Lung microvascular endothelial cell (primary cell): ENCODE measurements at places on chromosomes 4 and X. TPM values are rescaled to one million over a fixed set of nuclear protein-coding genes. Genes with fewer than 3 reads are reported as not detected.

The PDE5A gene
- total RNA-seq, result 2.6 and 3.3 TPM in 2 replicates

DNA sequence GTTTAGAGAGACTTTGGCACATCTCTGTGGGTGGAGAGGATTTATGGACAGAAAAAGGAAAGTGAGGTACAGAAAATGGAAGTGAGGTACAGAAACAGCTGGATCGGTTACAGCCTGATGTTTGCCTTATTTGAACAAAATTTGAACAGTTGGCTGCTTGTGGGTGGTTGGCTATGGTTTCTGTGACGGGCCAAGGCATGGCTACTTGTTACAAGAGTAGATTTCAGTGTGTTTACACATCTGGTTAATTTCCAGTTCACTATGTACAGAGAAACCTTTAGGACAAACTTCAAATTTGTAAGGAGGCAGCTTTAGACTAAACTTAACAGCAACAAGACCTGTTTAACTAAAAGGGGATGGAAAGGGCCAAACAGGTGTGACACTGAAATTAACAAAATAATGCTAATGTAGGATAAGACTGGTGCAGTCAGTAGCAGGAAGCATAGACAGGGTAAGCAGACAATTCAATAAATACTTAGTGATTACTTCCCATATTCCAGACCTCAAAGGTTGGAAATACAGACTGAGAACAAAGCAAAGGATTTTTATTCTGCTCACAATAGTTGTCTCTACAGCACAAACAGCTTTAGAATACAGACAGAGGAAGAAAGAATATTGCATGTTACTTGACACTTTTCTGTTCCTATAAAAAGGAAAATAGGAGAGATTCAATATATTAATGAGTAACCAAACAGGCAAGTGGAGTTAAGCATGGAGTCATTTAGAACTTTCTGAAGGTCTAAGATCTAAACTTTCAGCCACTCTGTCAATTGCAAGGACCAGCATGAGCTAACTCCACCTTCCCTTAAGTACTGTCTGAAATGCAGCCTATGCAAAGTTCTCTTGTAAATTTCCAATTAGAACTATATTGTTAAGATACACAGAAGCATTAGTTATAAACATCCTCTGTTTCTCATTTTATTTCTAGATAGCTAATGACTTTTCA lies 294.4 kb upstream of the FAT4 start:
- no peak for DNase-seq

The CXCR3 gene
- not detected in 2 replicates for total RNA-seq

- no peak for DNase-seq
Observed at GRCh38 chr4:169017971-169018370, 7.9 kb upstream of the CBR4 start.

DNA sequence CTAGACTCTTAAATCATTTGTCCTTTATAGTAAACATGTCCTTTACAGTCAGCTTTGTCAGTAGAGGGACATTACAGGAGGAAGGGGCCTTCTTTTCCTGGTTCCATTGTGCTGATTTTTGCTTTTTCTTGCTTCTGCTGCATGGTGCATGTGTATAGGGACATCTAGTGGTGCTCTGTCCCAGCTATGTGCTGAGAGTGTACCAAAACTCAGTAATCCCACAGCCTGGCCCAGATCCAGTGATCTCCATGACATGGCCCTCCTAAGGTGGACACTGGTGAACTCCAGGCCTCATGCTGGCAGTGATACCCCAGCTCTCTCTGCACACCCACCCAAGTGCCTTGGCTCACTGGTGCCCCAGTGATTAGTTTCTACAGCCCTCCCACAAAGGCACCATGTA lies 45.2 kb downstream of the MAGEB17 start:
- peak; percentile 37 for DNase-seq

The SNCA gene
- 56.2 and 148 TPM in 2 replicates for total RNA-seq

- DNase-seq, result no peak
Observed at GRCh38 chr4:11817088-11817487, 388.4 kb upstream of the HS3ST1 start.

- DNase-seq, result peak; percentile 11
Observed at GRCh38 chrX:102341867-102342266, 94.9 kb downstream of the NXF2 start.

DNA sequence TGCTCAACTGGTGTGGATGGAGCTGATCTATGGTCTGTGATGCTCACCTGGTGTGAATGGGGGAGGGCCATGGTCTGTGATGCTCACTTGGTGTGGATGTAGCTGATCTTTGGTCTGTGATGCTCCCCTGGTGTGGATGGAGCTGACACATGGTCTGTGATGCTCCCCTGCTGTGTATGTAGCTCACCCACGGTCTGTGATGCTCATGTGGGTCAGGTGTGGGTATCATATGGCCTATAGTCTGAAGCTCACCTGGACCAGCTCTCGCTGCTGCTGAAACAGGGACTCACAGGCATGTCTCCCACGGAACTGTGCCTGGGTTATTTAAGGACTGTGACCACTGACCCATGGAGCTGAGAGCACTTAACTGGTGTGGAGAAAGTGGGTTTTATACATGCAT lies 109.7 kb downstream of the CRLF2 start:
- no peak for DNase-seq

DNA sequence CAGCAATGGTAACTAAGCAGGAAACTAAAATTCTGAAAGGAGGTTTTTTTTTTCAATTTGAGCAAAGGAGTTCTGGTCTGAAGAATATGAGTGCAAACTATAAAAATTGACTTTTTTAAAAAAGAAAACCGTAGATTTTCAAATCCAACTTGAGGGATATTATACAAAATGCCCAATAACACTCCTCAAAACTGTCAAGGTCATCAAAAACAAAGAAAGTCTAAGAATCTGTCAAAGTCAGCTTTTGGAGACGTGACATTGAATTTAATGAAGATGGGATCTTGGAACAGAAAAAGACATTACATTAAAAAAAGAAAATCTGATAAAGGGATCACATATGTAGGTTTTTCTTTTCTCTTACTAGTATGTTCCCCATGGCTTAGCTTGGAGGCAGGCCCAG lies 40.4 kb upstream of the AR start:
- DNase-seq, result no peak

GRCh38 chrX:152638443-152638904 lies 779 bp downstream of the GABRQ start:
- DNase-seq, result no peak

GRCh38 chr4:76688619-76689144 lies 209.3 kb downstream of the SOWAHB start:
- DNase-seq, result no peak

DNA sequence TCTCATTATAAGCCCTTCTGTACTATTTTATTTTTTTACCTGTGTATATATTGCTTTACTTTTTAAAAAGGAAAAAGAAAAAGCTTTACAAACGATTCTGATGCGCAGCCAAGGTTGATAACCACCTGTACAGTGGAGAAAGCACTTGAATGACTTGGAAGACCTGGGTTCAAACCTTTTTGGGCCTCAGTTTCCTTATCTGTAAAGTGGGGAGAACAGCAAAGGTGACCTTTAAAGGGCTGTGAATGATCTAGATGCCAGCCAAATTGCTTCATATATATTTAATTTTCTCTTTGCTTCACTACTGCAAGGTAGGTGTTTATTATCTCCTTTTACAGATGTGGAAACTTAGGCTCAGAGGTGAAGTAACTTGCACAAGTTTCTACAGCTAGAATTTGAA lies 45.0 kb downstream of the SMC1A start:
- DNase-seq, result no peak

DNA sequence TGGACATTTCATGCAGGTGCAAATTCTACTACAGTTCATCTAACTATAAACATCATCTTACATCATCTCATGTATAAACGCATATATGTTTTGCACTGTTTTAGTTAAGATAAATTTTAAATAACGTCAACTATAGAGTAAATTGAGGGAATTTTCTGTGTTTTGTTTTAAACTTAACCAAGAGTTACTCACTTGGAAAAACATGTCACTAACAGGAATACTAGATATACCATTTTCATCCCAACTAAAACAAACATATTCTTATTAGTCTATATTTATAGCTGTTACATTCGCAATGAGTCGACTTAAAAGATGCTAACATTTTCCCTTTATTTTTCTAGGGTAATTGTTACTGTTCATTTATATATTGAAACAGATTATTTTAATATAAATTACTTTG lies 159.6 kb downstream of the PDGFC start:
- no peak for DNase-seq

The CDKL2 gene
- under 0.01 TPM in 2 replicates for total RNA-seq

- DNase-seq, result peak; percentile 35
Observed at GRCh38 chr4:103032574-103032973, 13.1 kb upstream of the SLC9B1 start.

The USP9X gene
- total RNA-seq, result 85.9 and 112 TPM in 2 replicates

DNA sequence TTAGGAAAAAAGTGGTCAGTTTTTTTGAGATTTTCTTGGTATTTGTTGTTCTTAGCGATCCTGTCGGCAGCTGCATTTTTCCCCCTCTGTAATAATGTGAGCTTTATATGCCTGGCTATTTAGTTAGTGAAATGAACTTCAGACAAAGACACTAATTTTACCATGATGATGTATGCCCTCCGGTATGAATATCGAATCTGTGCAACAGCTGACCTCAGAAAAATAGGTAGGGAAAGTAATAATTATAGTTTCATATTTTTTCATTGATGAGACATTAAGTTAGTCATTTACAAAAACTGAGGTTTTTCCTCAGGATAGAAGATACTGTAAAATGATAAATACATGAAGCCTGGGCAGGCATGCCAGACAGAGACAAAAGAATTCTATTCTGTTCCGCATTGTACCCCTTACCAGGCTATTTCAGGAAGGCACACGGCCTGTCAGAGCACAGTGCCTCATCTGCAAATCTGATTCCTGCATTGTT lies 155.8 kb downstream of the SHROOM3 start:
- no peak for DNase-seq

GRCh38 chr4:100100985-100101384 lies 89.3 kb downstream of the DDIT4L start:
- DNase-seq, result no peak

The CCKAR gene
- total RNA-seq, result not detected in 2 replicates

The CYSLTR1 gene
- not detected in 2 replicates for total RNA-seq

DNA sequence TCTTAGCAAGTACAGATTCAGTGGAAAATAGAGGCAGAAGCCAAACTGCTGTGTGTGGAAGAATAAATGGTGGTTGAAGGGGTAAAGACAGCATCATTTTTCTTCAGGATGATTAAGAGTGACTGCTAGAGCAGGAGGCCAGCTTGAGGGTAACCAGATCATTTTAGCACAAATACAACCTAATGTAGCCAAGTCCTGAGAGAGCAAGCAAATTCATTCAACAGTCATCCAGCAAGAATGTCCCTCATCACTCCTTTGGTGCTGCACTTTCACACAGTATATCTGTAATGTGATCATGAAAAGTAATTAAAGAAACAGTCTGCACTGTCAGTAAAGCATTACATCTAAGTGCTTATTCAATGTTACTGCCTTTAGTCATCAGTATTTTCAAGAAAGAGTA lies 44.8 kb downstream of the NPFFR2 start:
- DNase-seq, result no peak
